DMS153 (cell line): ENCODE measurements at places on chromosomes 3 and 15.

DNA sequence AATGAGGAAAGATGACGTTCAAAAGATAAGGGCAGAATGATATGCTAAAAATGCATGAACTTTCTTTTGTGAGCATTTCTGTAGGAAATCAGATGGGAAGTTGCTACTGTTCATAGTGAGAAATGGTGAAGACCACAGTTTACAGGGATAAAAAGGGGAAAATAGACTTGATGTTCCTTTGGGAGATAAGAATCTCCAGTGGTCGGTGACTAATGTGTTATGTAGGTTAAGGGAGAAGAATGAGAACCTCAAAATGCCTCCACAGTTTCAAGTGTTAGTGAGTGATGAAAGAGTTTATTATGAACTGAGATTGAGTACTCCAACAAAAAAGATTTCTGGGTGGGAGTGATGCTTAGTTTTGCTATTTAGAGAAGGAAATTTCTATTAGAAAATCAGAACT is 247.2 kb downstream of the LSAMP start:
- no peak for DNase-seq

DNA sequence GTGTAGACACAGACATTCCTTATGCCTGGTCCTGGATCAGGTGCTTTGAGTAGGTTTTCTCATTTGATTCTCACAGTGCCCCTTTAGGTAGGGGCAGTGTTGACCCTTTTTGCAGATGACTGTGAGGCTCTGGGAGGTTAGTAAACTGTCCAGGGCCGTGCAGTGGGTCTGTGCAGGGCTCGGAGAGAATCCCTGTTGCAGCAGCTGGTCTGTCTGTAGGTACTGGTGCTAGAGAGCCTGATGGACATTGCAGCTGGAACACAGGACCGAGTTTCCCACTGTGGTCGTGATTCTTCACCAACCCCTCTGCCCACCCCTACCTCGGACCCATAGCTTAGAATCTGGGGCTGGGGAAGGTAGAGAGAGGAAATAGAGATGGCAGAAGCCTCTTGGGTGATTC is 51.8 kb downstream of the CHCHD6 start:
- DNase-seq = no peak

DNA sequence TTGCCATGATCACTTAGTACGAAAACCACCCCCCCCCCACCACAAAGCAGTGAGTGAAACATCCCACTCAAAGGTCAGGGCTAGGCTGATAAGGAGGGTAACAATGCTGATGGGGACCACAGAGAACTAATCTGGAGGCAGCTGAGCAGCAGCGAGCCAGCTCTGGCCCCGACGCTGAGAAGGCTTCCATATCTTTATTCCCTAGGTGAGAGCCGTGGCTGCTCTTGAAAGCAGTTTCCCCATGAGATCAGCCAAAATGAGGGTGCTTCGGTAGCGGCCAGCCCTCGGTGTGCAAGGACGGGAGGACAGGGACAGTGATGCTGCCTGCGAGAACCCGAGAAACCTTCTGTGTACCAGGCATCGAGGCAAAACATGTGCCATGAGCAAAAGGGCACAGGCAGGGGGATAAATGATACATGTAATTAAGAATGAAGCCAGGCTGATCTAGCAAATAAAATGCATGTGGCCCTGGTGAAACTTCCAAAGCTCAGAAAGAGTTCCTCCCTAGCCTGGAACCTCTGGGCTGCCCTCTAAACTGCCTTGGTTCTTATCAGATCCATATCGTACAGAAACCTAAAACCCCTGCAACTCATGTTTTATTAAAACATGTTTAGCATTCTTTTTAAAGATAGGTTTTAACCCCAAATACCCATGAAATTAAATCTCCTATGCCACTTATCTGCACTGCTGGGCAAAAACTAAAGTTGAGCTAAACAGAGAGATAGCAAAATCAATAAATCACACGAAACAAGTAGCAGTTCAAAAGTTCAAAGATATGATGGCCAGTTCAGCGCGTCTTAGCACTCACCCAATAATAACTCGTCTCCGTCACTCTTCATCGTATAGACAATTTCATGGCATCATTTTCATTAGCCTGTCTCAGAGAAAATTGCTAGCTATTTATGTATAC is 337.3 kb downstream of the FOXP1 start:
- DNase-seq = no peak

GRCh38 chr15:57384816-57385215 is 8.5 kb downstream of the CGNL1 start:
- DNase-seq = no peak

DNA sequence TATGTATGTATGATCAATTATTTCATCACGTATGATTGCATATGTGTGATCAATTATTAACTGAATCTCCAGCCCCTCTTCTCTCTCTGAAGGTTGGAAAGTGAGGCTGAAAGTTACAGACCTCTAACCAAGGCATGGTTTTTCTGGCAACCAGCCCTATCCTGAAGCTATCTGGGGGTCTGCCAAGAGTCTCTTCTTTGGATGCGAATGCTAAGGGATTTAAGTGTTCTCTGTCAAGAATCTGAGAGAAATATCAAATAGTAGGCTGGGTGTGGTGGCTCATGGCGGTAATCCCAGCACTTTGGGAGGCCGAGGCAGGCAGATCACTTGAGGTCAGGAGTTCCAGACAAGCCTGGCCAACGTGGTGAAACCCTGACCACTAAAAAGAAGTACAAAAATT is 8.1 kb downstream of the NKTR start:
- no peak for DNase-seq

- DNase-seq = no peak
These were observed 500.7 kb upstream of the ATP11B start for GRCh38 chr3:182292591-182292990.

DNA sequence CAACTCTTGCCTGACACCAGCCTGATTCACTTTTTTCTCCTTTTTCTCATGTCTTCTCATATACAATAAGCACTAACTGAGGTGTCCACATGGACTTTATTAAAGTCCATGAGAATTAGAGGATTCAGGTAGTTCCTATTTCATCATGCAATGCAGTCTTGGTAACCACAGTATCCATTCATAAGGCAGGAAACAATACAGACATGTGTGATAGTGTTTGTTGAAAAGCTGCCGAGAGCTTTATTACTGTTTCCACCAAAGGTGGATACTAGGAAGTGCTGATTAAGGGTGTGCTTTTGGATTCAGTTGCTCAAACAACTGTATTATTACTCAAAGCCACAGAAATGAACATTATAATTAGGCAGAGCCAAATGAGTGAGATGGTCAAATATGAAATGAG is 5.3 kb downstream of the CASR start:
- peak; percentile 64 for DNase-seq

DNA sequence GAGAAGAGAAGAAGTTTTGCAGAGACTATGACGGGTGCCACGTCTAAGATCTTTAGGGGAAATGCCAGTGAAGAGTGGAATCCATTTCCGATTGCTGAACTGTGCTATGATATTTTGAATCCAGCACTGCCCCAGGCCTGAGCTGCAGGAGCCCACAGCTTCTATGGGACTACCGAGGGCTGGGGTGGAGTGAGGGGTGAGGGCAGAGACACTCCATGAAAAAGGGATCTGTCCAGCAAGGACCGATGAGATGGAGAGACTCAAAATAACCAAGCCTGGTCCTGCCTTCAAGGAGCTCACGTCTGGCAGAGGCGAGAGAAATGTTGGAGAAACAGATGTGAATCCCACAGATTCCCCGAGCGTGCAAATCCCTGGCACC is 79.8 kb upstream of the MEF2A start:
- no peak for DNase-seq

- no peak for DNase-seq
These were observed 32.2 kb downstream of the SLC24A1 start for GRCh38 chr15:65653801-65654521.

DNA sequence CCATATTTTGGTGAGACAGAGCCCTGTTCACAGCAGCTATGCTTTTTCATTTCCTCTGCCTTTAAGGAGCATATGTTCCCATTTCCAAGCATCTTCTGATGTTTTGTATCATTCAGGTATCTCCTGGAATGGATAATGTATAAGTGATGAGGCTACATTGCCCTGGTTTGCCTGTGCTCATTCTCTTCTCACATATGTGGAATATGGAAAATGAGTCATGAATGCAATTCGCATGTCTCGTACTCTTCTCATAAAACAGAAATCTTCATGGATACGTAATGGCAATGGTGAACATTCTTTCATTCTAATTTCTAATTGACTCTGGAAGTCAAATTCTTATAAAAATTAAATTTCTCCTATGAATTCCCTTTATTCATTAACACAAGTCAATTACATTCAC is 143.1 kb downstream of the CDIN1 start:
- no peak for DNase-seq

- no peak for DNase-seq
These were observed 2.9 kb downstream of the RBPMS2 start for GRCh38 chr15:64772488-64772887.

DNA sequence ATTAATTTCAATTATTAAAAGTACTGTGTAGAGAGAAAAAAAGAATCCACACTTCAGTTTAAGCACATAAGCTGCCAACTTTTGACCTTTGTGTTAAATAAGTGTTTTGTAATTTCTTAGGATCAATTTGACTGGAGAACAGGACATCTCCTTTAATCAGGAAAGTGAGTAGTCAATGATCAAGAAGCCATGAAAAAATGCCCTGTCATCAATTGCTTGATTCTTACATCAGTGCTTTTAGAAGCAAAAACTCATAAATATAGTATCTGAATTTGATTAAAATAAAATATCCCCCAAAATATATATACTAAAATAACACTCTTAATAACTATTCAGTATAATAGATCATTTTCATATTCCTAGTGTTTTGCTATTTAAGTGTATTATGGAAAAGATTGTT is 409.0 kb downstream of the TAFA4 start:
- no peak for DNase-seq

DNA sequence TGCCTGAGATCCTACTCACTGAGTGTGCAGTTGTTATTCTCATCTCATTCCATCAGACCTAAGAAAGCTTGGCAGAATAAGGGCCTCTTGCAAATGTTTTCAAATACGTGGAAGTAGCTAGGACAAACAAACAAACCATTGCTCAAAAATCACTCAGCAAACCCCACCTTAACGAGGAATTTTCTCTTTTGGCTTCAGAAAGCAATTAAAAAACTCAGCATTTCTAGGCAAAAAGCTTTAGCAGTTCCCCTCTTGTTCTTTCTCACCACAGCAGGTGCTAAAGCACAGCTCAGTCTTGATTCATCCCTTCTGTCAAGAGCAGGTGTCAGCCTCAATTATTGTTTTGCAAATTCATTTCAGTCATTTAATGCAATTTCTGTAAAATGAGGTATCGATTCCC is 58.6 kb upstream of the NUDT16 start:
- DNase-seq = no peak

GRCh38 chr3:75325716-75326115 is 338.4 kb upstream of the FRG2C start:
- DNase-seq = no peak

GRCh38 chr15:29674661-29675533 is 147.4 kb downstream of the TJP1 start:
- DNase-seq = no peak

GRCh38 chr15:57235873-57236272 is 140.4 kb upstream of the CGNL1 start:
- no peak for DNase-seq

- DNase-seq = no peak
These were observed 27.6 kb downstream of the ANP32A start for GRCh38 chr15:68792901-68793766.

- DNase-seq = no peak
These were observed 228.3 kb upstream of the ZBTB20 start for GRCh38 chr3:115375362-115375761.

- DNase-seq = no peak
These were observed 68.9 kb upstream of the NR2F2 start for GRCh38 chr15:96261575-96262034.

- DNase-seq = no peak
These were observed 33.7 kb downstream of the IDH3A start for GRCh38 chr15:78182821-78183220.

DNA sequence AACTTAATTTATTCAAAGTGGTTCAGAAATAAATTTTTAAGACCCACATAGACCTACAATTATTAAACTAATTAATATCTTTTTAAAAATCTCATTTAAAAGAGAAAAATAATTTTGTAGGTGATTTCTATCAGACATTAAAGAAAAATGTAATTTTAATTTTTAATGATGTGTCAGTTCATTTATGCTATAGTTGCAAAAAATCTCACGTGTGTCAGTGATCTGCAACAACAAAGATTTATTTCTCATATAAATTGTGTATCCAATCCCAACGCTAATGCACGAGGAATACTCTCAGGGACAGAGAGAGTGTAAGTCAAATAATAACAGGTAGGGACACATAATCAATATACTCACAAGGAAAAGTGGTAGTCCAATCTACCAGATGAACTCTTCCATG is 456.6 kb upstream of the CCDC54 start:
- no peak for DNase-seq

DNA sequence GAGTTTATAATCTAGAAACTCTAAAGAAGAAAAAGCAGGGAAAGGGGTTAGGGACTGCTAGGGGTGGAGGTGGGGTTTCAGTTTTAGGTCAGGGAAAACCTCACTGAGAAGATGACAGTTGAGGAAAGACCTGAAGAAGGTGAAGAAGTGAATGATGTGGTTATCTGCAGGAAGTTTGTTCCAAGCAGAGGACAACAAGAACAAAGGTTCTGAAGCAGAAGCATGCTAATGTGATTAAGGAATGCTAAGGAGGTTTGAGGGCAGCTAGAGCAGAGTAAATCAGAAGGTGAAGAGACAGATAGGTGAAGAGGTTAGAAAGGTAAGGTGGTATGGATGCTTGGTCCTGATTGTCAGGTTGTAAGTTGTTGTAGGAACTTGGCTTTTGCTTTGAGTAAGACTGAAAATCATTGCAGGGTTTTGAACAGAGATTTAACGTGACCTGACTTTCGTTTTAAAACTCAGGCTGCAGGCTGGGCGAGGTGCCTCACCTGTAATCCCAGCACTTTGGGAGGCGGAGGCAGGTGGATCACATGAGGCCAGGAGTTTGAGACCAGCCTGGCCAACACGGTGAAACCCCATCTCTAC is 8.6 kb downstream of the OXSR1 start:
- no peak for DNase-seq

DNA sequence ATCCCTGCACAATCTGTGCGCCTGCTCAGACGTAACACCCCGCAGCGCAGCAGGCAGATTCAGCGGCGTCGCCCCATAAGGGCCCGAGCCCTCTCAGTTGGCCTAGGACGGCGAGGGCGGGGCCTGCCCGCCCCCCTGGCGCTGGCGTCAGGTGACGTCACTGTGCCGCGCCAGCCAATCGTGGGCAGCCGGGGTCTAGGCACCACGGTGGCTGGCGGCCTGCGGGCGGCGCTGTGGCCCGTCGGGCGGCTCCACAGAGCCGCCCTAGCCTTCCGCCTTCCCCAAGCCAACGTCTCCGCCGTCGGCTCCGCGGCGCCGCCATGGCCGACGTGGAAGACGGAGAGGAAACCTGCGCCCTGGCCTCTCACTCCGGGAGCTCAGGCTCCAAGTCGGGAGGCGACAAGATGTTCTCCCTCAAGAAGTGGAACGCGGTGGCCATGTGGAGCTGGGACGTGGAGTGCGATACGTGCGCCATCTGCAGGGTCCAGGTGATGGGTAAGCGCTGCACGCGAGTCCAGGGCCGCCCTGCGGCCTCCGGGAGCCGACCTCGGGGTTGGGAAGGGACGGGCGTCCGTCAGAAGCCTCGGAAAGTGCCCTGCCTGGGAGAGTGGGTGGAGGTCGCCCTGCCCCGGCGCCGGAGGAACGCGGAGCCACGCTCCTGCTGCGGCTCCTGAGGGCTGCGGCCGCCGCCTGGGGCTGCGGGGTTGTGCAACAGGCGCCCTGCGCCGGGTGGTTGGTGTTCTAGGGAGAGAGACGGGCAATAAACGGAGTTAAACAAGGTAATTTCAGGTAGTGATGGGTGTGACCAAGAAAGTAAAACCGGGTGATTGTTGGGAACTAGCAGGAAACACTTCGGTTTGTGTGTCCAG is at the start of gene RNF7:
Gene RNF7, plus strand, starts transcription at position 277 of the 869 bp plus-strand sequence. Its CDS starts 44 bp downstream, at position 321.
- peak; percentile 94 for DNase-seq

- no peak for DNase-seq
These were observed 4.3 kb upstream of the FNDC3B start for GRCh38 chr3:172034786-172035685.

- DNase-seq = no peak
These were observed 277.9 kb upstream of the THBS1 start for GRCh38 chr15:39302936-39303335.
